ENCODE measurements at places on chromosomes 1 and 21.
A peak's percentile ranks its signal among the peaks of the same experiment; 100 is the strongest.

DNA sequence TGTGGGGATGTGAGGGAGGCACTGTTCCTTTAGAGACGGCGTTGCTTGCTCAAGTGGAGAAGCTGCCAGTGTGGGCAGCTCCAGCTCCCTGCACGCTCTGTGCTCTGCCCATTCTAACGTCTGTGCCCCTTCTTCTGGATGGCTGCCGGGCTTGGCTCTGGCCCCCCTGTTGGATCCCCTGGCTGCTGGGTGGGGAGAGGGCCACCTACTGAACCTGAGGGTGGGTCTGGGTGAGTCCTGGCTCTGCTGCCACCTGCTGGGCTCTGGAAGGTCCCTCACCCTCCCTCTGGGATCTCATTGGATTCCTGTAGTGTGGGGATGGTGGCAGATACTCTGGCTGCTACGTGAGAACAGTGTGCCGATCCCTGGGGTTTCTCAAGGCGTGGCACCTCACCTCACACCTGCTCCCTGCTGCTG is 5.0 kb downstream of the PFKL start:
- DNase-seq: no peak

GRCh38 chr1:170594066-170594626 is 62.2 kb downstream of the GORAB start:
- DNase-seq: no peak

- no peak for DNase-seq
Observed at GRCh38 chr1:201946224-201946908, at the start of gene LMOD1. Gene LMOD1 (minus strand): TSS chr1:201946548. CDS start chr1:201946340, 208 bp downstream.

DNA sequence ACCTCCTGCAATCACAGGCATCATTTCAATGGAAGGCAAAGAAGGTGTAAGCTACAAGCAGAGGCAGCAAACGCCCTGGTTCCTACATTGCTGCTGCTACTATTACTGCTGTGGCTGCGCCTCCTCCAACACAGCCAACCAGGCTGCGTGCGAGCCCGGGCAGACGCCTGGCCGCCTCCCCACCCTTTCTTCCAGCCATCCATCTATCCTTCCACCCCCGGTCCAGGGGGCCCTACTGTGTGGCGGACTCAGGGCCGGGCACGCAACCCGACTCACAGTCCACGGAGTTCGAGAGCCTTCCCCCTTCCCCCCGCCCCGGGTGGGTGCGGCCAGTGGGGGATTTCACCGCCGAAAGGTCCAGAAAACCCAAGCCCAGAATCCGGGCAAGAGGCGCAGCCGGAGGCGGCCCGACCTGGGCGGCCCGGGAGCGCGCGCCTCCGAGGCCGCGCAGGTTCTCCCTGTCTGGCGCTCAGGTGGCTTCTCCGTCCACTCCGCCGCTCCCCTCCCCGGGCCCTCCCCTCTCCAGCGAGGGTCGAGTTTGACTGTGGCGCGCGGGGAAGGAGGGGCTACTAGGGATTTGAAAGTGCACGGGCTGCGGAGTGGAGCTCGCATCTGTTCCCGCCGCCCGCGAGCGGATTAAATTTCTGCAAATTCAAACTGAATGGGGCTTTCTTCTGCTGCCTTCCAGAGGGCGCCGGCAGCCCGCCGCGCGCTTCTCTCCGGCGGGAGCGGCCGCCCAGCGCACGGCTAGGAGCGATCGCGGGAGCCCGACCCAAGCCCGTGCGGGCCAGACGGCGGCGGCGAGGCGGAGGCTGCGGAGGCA is at the start of gene HUNK:
Gene HUNK (plus strand): TSS at position 569 of the 823 bp plus-strand sequence. CDS start 655 bp downstream, outside the sequence.
- peak; percentile 65 for DNase-seq

GRCh38 chr1:206674745-206675175 is 9.9 kb upstream of the MAPKAPK2 start:
- no peak for DNase-seq

- DNase-seq: no peak
Observed at GRCh38 chr1:104592926-104593325, 843.2 kb downstream of the AMY1C start.

- no peak for DNase-seq
Observed at GRCh38 chr21:19684328-19684727, 1280.7 kb upstream of the TMPRSS15 start.

- no peak for DNase-seq
Observed at GRCh38 chr1:221782970-221783369, 41.1 kb upstream of the DUSP10 start.

DNA sequence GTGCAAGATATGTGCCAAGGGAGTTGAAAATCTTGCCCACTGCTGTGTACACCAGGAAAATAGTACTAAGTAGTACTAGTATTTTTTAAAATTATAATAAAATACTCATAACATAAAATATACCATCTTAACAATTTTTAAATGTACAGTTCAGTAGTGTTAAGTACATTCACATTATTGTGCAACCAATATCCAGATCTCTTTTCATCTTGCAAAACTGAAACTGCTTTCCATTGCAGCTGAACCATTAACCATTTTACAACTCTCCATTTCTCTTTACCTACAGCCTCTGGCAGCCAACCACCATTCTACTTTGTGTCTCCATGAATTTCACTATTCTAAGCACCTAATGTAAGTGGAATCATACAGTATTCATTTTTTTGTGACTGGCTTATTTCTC is 19.3 kb upstream of the RAB3GAP2 start:
- DNase-seq: no peak

GRCh38 chr1:109928591-109929111 is 18.0 kb downstream of the CSF1 start:
- no peak for DNase-seq

GRCh38 chr1:54488779-54489626 is 59.0 kb upstream of the ACOT11 start:
- peak; percentile 48 for DNase-seq

GRCh38 chr1:12386130-12386529 is 156.3 kb downstream of the VPS13D start:
- DNase-seq: no peak

DNA sequence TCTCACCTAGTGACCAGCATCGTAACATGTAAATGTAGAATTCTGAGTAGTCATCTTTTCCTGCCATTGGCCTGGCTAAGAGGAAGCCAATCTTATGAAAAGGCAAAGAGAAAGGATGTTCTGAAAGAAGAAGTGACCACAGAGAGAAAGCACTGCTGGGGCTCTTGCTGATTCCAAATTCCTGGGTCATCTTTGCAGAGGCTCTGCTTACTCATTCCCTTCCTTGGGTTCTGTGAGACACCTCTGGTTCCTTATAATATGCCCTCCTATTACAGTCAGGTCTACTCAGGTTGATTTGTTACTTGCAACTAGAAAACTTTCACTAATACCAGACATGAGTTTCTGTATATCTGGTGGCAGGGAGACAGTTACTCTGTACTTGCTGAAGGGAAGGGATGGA is 198.8 kb upstream of the C8B start:
- DNase-seq: no peak

DNA sequence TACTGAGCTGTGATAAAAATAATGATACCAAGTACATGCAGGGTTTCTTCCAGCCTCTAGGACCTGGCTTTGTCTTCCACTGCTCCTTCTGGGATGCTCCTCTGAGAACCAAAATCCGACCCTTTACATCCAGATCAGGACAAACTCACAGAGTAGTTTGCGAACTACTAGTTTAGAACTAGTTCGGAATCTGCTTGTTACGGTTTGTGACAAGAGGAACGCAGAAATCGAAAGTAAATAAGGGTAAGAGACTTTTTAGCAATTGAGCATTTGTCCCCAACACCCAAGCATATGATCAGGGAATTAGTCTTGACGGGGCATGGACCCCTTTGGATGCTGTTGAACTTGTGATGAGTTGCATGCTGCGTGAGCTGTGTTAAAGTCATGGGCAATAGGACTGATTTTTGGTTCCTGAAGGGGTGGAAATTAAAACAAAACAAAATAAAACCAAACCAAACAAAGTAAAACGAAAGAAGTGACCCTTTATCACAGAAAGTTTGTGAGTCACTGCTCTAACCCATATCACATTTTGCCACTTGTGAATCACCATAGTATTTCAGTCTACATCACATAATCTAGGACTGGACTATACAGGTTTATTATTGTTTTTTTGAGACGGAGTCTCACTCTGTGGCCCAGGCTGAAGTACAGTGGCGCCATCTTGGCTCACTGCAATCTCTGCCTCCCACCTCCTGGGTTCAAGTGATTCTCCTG is 35.7 kb upstream of the ERRFI1 start:
- no peak for DNase-seq

GRCh38 chr1:119466445-119466844 is 40.6 kb upstream of the HSD3B1 start:
- no peak for DNase-seq

DNA sequence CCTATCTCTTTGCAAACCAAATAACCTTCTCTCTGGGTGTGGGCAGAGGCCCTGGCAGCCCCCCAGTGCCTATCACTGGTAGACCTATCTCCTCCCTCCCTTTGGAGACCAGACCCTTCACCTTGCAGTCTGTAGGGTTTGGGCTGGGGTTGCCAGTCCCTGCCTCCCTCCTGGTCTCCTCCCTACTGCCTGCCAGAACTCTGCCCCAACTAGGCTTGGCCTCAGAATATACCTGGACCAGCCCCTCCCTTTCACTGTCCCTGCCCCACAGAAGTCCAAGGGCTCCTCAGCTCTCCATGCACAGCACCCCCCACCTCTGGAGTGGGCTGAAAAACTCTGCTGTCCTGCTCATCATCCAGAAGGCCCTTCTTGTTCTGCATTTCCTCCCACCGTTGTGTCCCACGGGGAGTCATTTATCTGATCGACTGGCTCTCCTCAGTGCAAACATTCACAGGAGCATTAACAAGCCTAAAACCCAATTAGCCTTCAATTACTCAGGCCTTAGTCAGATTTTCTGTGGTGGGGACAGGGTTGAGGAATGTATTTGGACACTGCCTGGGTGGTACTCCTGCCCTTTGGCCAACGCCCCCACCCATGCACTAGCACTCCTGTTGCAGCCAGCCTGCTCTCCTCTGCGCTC is 27.7 kb upstream of the DMBX1 start:
- DNase-seq: no peak

DNA sequence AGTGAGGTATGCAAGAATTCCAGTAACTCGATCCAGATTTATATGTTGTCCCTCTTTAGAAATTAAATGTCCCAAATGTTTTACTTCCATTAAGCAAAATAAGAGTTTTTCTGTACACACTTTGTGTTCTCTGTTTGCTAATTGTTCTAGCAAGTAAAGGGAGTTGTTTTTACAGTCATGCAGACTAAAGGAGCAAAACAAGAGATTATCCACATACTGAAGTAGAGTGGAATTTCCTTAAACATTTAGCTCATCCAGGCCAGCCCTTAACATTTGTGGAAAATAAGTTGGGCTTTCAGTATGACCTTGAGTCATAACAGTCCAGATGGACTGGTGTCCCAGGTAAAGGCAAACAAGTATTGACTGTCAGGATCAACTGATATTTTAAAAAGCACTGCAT is 44.1 kb upstream of the TINAGL1 start:
- no peak for DNase-seq

DNA sequence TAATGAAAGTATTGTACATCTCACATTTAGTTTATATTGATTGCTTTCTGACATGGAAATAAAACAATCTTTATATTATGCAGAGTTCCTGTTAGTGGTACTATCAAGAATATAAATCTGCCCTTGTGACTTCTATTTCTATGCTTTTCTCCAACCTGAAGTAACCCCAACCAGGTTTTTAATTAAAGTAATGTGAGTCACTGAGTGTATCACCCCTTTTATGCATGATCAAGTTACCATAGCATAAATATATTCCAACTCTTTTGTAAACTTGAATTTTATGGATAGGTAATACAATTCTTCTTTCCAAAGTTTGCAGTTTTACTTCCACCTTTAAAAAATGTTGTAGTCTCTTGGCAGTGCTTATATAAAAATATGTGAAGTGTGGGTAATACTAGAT is 532.3 kb downstream of the USP25 start:
- no peak for DNase-seq

DNA sequence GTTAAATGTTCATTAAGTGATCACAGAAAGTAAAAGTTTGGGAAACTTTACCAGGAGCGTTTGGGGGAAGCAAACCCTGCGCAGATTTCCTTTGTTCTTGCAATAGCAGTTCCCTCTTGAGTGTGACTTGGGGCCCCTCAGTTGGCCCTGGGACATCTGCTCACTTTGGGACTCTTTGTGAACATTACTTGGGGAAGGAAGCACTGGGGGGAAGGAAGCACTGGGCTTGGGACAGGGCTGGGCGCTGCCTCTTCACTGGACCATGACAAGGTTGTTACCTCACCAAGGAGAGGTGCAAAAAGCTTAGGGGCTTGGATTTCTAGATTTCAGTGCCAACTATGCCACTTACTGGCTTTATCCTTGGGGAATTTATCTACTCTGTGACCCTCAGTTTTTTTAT is 63.5 kb downstream of the ETS2 start:
- DNase-seq: no peak

- DNase-seq: no peak
Observed at GRCh38 chr1:25806418-25806817, 6.4 kb downstream of the SELENON start.

- no peak for DNase-seq
Observed at GRCh38 chr1:217040711-217041455, 317.7 kb upstream of the ESRRG start.

- no peak for DNase-seq
Observed at GRCh38 chr1:231799363-231799986, 172.9 kb downstream of the DISC1 start.

- DNase-seq: no peak
Observed at GRCh38 chr1:71039661-71040262, 7.9 kb downstream of the PTGER3 start.

DNA sequence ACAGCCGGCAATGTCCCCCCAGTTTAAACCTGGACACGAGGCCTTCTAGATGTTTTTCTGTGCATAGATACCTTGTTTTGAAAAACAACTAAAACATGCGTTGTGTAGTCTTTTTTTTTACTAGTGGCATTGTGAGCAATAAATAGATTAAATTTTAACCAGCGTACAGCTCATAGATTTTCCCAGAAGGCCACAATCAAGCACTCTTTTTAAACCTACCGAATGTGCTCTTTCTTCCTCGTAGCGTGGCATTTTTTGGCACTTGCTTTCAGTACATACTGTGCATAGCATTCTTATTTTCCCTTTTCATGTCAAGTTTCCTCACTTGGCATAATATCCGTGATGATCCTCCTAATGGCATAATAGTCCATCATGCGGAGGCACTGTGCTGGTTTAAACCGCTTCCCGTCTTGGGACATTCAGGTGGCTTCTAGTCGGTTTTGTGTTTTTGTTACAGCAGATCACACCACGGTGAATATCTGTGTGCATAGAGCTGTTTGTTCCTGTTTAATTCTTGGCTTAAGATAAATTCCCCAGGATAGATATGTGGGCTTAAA is 95.3 kb downstream of the PDE9A start:
- DNase-seq: no peak

DNA sequence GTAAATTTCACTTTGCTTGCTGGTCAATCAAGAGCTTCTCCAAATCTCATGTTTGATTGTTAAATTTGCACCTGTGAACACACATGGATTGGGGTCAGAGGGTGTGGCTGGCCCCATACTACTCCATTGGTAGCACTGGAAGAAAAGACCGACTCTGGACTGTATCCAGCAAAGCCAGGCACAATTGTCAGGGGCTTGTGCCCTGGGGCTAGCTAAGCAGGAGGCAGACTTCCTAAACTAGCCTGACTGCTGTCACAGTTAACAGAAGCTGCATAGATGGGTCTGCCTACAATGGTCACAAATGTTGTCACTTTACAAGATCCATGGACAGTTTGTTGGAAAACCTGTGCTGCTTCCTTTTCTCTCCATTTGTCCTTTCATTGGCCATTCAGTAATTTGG is 421.0 kb downstream of the DSCAM start:
- no peak for DNase-seq
